ENCODE measurements at places on chromosomes 4 and X.
A peak's percentile ranks its signal among the peaks of the same experiment; 100 is the strongest.

GRCh38 chr4:7828011-7828720 is 111.5 kb downstream of the AFAP1 start:
- no peak overlapping the region for H3K4me3 ChIP-seq
- H3K27ac ChIP-seq: peak overlapping the region; percentile 51
- H3K27me3 ChIP-seq: no peaks in the 10 kb centered on the region

- no peak overlapping the region for H3K27ac ChIP-seq
- no peak overlapping the region for H3K4me3 ChIP-seq
- DNase-seq: no peak
- H3K36me3 ChIP-seq: no peaks in the 10 kb centered on the region
Measured at GRCh38 chr4:79331126-79331876, 5.4 kb upstream of the NAA11 start.

DNA sequence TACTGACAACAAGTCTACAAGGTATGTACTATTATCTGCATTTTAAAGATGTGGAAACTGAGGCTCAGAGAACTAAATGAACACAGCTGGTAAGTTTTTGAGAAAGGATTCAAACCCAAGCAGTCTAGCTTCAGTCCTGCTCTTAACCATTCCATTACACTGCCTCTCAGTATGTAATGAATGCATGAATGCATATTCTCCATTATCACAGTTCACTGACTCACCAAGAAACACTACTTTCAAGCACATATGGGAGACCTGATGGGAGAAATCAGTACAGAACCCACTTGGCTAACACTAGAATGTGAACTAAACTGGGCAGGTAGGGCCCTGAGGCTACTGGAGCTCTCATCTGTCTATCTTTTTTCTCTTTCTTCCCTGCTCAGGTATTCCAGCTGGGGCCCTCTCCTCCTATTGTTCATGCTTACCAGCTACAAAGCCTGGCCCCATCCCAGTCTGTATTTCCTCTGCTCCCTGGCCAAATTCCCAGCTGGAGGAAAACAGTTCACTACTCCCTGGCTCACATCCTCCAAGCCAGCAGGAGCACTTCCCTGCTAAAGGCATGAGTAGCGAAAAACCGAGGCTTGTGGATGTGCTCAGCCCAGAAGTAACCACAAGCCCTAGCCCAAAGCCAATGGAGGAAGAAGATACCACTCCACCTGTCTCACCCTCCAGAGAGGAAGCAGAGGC is 178.2 kb upstream of the ARHGEF9 start:
- H3K4me3 ChIP-seq: no peak overlapping the region
- no peak for DNase-seq
- no peaks in the 10 kb centered on the region for H3K36me3 ChIP-seq
- no peaks in the 10 kb centered on the region for H3K27me3 ChIP-seq
- no peak overlapping the region for H3K27ac ChIP-seq

GRCh38 chr4:145098675-145099037 is 545 bp downstream of the ABCE1 start:
- H3K4me1 ChIP-seq: peaks cover 6% of the 10 kb centered on the region
- peak overlapping the region; percentile 93 for H3K27ac ChIP-seq
- H3K36me3 ChIP-seq: peaks cover 20% of the 10 kb centered on the region
- no peak for DNase-seq
- peak overlapping the region; percentile 82 for H3K4me3 ChIP-seq
- H3K27me3 ChIP-seq: no peaks in the 10 kb centered on the region

- no peak overlapping the region for H3K27ac ChIP-seq
- no peak overlapping the region for H3K4me3 ChIP-seq
- no peaks in the 10 kb centered on the region for H3K27me3 ChIP-seq
- DNase-seq: no peak
Measured at GRCh38 chr4:2172161-2172560, 69.8 kb downstream of the HAUS3 start.

DNA sequence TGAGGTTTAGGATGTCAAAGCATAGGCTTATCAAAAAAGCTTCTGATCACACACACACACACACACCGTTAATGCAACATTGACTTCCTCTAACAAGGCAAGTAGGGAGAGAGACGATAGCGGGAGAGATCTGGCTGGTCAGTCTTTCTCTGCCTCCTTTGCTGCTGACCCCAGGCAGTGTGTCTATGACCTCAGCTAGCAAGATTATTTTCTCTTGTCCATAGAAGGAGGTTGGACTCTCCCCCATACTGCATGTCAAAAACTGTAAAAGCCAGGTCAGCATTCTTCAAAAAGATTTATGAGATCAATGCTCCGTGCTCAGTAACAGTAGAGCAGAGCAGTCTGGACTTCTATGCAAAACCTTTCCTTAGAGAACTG is 63.5 kb upstream of the PGM2 start:
- DNase-seq: no peak
- H3K27ac ChIP-seq: no peak overlapping the region
- no peak overlapping the region for H3K4me3 ChIP-seq
- no peaks in the 10 kb centered on the region for H3K36me3 ChIP-seq

DNA sequence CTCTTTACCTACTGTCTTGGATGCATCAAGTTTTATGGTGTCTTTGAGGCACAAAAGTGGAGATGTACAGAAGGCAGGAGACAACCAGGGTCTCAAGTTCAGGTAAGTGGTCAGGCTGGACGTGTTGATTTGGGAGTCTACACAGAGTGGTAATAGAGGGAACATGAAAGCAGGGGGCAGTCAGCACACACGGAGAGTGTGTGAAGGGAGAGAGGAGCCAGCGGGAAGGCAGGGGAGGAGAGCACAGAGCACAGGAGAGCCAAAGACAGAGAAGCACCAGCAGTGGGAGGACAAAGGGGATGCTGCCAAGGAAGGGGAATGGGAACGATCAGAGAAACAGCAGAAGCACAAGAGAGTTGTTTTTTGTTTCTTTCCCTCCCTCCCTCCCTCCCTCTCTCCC is 32.9 kb downstream of the TMEM150C start:
- H3K4me1 ChIP-seq: peaks cover 25% of the 10 kb centered on the region
- H3K27me3 ChIP-seq: no peaks in the 10 kb centered on the region
- no peak overlapping the region for H3K27ac ChIP-seq
- DNase-seq: no peak

DNA sequence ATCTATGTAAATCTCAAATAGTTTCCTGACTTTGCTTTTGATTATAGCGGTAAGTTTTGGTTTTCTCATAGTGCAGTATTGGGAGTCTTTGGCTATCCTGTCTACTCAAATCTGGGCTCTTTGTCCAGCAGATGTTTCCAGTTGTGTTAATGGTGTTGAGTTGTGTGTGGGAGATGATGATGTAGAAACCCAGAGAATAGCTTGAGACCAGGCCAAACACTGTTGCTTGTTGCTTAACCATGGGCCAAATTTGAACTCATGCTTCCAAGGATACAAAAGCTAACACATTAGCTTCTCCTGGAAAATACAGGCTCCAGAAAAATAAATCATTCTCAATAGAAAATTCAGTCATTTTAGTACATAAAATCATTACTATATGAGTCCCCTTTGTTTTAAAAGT is 82.6 kb upstream of the GYPA start:
- peaks cover 3% of the 10 kb centered on the region for H3K27me3 ChIP-seq
- no peak for DNase-seq
- no peak overlapping the region for H3K4me3 ChIP-seq
- H3K4me1 ChIP-seq: no peaks in the 10 kb centered on the region
- no peak overlapping the region for H3K27ac ChIP-seq

- no peak overlapping the region for H3K27ac ChIP-seq
- H3K27me3 ChIP-seq: no peaks in the 10 kb centered on the region
- H3K36me3 ChIP-seq: no peaks in the 10 kb centered on the region
- no peak overlapping the region for H3K4me3 ChIP-seq
- DNase-seq: no peak
- H3K4me1 ChIP-seq: no peaks in the 10 kb centered on the region
Measured at GRCh38 chr4:166078383-166078782, 205.3 kb downstream of the TLL1 start.

- no peak overlapping the region for H3K4me3 ChIP-seq
- DNase-seq: no peak
- no peaks in the 10 kb centered on the region for H3K27me3 ChIP-seq
- no peaks in the 10 kb centered on the region for H3K36me3 ChIP-seq
- no peaks in the 10 kb centered on the region for H3K4me1 ChIP-seq
Measured at GRCh38 chr4:38313175-38313574, 350.8 kb upstream of the KLF3 start.

DNA sequence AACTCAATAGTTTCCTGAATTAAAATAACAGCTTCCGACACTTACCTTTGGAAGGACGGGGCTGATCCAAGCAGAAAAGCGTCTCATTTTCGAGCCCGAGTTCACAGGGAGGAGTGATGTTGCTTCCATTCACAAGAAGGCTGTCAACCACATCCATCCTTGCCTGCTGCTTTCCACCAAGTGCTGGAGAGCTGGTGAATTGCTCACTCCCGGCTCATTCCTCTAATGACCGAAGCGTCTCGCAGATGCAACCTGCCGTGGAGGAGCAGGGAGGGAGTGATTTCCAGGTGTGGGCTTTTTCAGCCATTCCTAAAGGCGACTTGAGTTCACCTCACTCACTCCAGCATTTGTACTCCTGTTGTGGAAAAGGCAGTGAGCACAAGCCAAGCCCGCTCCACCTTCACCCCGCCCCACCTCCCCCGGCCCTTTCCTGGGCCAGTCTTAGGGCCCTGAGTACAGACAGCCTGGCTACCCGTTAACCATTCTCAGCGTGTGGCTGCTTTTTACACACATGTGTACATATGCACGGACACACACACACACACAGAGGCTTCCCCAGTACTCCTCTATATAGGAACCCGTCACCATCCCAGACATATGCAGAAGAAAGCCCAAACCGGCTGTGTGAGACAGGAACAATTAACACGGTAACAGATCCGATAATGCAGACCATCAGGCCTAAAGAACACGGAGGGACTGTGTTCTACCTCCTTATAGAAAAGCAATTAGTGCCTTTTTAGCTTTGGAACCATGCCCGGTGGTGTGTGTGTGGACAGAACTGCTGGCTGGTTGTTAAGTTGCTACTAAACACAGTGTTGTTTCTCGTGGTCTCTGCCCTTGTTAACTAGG is at the start of gene CCKAR:
Gene CCKAR (minus strand): TSS at position 374 of the 849 bp plus-strand sequence. CDS start 217 bp downstream, at position 157.
- H3K4me3 ChIP-seq: no peak within 1 kb of the TSS
- no peak for DNase-seq
- no peaks in the 10 kb centered on the region for H3K36me3 ChIP-seq
- no peaks in the 10 kb centered on the region for H3K4me1 ChIP-seq

GRCh38 chrX:68598841-68599240 is 48.6 kb upstream of the STARD8 start:
- no peak for DNase-seq
- H3K4me1 ChIP-seq: no peaks in the 10 kb centered on the region
- no peak overlapping the region for H3K4me3 ChIP-seq
- H3K27ac ChIP-seq: no peak overlapping the region

DNA sequence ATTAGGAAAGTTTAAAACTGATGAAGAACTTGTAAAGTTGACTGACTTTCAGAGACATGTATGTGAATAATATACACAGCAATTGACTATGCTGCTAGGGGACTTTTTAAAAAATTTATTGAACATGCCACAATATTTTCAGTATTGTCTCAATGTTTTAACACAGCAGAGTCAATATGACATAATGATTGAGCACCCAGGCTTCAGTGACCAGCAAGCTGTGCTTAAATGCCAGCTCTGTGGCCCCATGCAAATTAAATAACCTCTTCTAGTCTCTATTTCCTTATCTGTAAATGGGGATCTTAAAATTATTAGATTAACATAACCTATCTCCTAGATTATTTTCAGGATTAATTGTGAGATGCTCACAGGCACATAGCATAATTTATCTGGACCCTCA is 56.8 kb upstream of the TXK start:
- H3K4me3 ChIP-seq: no peak overlapping the region
- no peaks in the 10 kb centered on the region for H3K27me3 ChIP-seq
- H3K36me3 ChIP-seq: no peaks in the 10 kb centered on the region
- DNase-seq: no peak
- no peaks in the 10 kb centered on the region for H3K4me1 ChIP-seq

- H3K36me3 ChIP-seq: peaks cover 4% of the 10 kb centered on the region
- H3K27ac ChIP-seq: no peak overlapping the region
- no peak overlapping the region for H3K4me3 ChIP-seq
- no peaks in the 10 kb centered on the region for H3K4me1 ChIP-seq
- H3K27me3 ChIP-seq: no peaks in the 10 kb centered on the region
Measured at GRCh38 chrX:13750204-13750603, 15.7 kb downstream of the OFD1 start.

GRCh38 chrX:105723966-105724735 is 98.2 kb upstream of the NRK start:
- H3K27me3 ChIP-seq: peaks cover 3% of the 10 kb centered on the region
- H3K27ac ChIP-seq: no peak overlapping the region
- no peaks in the 10 kb centered on the region for H3K4me1 ChIP-seq
- no peaks in the 10 kb centered on the region for H3K36me3 ChIP-seq
